ENCODE measurements at places on chromosomes 3 and 15. TPM values are rescaled to one million over a fixed set of nuclear protein-coding genes. Genes with fewer than 3 reads are reported as not detected.
A peak's percentile ranks its signal among the peaks of the same experiment; 100 is the strongest.

Gene C3orf49
- total RNA-seq, result not detected

DNA sequence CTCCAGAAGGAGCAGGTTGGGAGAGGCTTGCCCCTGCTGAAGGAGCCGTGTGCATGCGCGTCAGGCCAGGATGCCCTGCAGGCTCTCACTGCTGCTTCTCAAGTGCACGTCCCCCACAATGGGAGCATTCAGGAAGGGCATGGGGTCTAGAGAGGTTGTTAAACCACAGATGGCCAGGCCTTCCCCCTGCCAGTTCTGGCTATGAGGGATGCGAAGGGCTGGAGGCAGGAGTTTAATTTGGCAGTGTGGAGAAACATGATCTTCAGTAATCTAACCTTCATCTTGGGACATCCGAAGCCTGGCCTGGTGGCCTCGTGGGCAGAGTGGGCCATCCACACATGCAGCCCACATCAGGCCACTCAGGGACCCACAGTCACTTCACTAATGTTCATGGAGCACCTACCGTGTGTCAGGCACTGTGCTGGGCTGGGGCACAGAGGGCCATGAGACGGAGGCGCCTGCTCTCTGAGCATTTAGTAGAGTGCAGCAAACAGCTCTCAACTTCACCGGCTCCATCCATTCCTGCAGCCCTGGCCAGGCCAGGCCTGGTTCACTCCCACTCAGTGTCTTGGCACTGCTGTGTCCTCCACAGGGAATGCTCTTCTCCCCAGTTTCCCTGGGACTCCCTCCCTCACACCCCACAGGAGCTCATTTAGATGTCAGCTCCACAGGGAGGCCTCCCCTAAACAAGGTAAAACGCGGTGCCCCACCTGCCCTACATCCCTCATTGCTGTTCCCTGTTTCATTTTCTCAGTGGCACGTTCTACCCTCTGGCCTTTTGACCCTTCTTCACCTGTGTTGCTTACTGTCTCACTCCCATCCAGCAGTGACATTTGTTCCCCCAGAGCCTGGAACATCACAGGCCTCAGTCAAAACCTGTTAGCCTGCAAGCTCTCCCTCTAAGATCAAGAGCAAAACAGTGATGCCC is 4.0 kb downstream of the CFAP100 start:
- no peak for DNase-seq
- H3K27ac ChIP-seq, result no peak overlapping the region
- no peak overlapping the region for H3K4me3 ChIP-seq
- no peaks in the 10 kb centered on the region for H3K4me1 ChIP-seq
- H3K27me3 ChIP-seq, result peaks cover 25% of the 10 kb centered on the region

DNA sequence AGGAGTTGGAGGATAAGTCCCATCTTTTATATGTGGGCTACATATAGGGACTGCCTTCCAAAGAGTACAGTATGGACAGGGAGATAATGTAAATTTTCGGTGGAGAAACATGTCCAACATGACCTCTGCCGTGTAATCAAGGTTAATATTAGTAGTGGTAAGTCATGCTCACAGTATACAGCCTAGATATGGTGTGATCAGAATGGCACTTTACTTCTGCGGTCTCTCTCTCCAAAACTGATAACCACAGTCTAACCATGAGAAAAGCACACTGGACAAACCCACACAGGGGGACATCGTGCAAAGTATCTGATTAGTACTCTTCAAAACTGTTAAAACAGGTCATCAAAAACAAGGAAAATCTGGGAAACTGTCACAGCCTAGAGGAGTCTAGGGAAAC is 66.6 kb upstream of the PLCL2 start:
- no peak overlapping the region for H3K27ac ChIP-seq
- H3K4me3 ChIP-seq, result no peak overlapping the region
- no peaks in the 10 kb centered on the region for H3K4me1 ChIP-seq
- no peak for DNase-seq
- H3K27me3 ChIP-seq, result no peaks in the 10 kb centered on the region

DNA sequence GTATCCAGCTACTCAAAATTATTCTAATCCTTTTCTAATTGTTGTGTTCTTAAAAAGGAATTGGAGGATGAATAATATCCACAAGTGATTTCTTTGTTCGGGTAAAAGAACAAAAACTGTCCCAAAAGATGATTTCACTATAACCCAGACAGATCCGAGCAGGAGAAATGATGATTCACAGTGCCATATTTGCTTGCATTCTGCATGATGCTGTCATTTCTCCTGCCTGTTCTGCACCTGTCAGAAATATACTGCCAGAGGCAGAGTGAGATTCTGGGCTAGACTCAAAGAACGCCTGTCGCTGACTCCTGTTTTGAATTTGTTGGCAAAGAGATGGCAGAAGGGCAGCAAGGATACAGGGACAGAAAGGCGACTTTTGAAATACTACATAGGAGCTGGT is 34.7 kb upstream of the SLC24A5 start:
- H3K27ac ChIP-seq, result no peak overlapping the region
- H3K36me3 ChIP-seq, result no peaks in the 10 kb centered on the region
- no peaks in the 10 kb centered on the region for H3K27me3 ChIP-seq
- H3K4me3 ChIP-seq, result no peak overlapping the region
- no peak for DNase-seq

DNA sequence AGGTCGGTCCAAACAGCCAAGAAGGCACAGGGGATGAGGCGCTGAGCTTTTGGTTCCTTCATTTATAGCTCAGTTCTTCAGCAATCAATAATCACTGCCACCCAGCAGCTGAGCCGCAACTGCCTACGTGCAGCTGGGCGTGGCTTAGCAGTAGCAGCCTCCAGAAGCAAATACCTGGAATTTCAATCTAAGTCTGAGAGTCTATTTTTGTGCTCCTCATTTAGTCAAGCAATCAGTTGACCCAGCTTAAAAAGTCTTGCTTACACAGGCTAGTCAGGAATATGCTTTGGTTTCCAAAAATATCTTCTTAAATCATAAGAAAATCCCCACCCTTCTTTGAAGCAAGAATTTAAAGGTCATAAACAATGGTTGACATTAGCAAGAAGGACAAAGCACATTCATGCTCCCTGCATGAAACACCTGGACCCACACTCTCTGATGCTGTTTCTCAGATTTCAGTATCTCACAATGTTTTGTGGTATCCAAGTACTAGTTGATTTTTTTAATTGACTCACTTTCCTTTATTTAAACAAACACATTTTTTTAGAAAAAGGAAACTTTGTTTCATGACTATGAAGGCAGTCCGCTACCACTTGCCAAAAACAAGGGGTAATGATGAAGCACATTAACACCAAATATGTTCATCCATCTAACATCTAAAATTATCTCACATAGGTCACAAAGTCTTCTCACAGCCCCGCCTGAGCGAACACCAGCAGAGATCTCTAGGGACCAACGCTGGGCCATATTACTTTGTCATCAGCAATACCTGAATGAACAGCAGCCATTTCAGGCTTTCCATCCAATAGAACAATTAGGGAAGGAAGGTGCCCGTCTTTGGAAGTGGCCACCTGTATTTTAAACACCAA is 106.1 kb downstream of the OXNAD1 start:
- DNase-seq, result no peak
- H3K4me3 ChIP-seq, result no peak overlapping the region
- no peak overlapping the region for H3K27ac ChIP-seq

GRCh38 chr15:64851503-64851840 is 9.8 kb downstream of the PLEKHO2 start:
- H3K27ac ChIP-seq, result no peak overlapping the region
- no peak overlapping the region for H3K4me3 ChIP-seq
- DNase-seq, result peak; percentile 67
- no peaks in the 10 kb centered on the region for H3K4me1 ChIP-seq

- peak; percentile 89 for DNase-seq
- no peak overlapping the region for H3K4me3 ChIP-seq
- H3K36me3 ChIP-seq, result no peaks in the 10 kb centered on the region
Measured at GRCh38 chr3:141105828-141106628, 54.9 kb downstream of the SPSB4 start.

DNA sequence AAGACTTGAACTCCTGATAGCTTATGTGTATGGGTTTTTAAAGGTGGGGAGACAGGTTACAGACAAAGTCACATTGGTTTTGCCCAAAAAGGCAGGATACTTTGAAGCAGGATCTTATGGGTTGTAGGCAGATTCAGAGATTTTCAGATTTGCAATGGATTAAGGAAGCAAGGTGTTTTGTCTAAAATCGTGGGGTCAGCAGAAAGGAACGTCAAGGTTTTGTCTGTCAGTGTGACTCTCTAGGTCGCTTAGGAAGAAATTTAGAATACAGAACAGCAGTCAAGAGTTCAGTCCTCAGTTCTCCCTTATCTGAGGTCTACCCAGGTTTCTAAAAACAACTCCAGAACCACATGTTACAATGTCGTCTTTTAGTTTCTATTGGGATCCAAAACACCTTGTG is 361.0 kb downstream of the SQOR start:
- no peaks in the 10 kb centered on the region for H3K4me1 ChIP-seq
- no peak overlapping the region for H3K27ac ChIP-seq
- no peak overlapping the region for H3K4me3 ChIP-seq

Gene LRRC31
- total RNA-seq, result not detected

DNA sequence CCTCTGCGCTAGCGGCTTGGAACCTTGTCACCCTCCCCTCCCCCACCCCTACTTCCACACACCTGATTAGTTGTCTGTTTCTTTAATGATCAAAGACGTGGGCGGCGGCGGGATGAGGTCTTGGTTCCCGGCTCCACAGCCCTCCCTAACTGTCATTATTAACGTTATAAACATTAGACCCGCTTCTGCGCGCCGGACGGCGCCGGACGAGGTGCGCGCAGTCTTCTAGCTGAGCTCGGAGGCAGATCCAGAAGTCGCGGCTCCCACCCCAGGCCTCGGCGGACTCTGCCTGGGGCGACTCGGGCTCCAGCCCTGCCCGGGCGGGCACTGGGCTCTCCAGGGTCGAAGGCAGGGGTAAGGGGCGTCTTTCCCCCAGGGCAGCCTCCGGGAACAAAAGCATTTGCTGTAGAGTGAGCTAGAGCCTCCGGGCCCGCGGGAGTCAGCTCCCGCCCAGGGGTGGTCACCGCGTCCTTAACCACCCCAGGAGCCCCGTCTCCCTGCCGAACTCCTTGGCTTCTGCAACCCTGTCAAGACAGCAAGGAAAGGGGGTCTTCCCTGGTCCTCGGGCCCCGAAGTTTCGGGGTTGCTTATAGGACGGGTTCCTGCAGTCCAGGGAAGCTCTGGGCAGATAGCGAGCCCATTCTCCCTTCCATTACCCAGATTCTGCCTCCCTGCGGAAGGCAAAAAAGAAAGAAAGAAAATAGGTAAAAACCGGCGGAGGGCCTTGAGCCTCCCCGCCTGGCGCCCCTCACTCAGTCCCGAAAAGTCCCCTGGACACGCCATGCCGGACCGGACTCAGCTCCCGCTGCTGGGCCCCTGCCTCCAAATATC is 2.2 kb upstream of the ISLR2 start:
- H3K27me3 ChIP-seq, result peaks cover 72% of the 10 kb centered on the region
- DNase-seq, result peak; percentile 76
- H3K4me3 ChIP-seq, result peak overlapping the region; percentile 72

- H3K4me3 ChIP-seq, result no peak overlapping the region
- no peaks in the 10 kb centered on the region for H3K27me3 ChIP-seq
- H3K27ac ChIP-seq, result no peak overlapping the region
- no peak for DNase-seq
- no peaks in the 10 kb centered on the region for H3K4me1 ChIP-seq
- H3K36me3 ChIP-seq, result no peaks in the 10 kb centered on the region
Measured at GRCh38 chr3:177881351-177881750, 654.9 kb upstream of the KCNMB2 start.

DNA sequence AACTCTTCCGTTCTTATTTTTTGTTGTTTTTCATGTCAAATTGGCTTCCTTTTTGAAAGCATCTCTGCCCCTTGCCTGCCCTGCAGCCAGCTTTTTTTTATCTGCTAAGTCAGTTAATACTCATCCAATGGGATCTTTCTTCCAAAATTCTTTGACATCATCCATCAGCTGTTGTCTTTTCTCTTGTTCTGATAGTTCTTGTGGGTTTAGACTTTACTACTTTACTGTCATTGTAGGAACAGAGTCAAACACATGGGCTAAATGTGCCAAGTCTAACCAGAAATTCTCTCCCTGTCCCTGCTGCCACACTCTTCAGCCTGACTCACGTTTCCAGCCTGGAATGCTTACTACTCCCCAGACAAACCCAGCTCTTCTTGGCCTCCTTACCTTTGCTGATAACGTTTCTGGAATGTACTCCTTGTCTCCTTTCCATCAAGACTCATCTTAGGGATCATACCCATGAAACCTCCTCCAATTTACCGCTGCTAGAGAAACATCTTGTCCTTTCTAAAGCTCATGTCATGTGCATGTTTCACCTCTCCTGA is 10.7 kb upstream of the VPS8 start:
- no peak overlapping the region for H3K27ac ChIP-seq
- no peaks in the 10 kb centered on the region for H3K36me3 ChIP-seq
- peaks cover 11% of the 10 kb centered on the region for H3K4me1 ChIP-seq
- no peak for DNase-seq
- no peak overlapping the region for H3K4me3 ChIP-seq

- peak within 1 kb of the TSS; percentile 61 for H3K4me3 ChIP-seq
- no peaks in the 10 kb centered on the region for H3K4me1 ChIP-seq
- no peak within 1 kb of the TSS for H3K27ac ChIP-seq
Measured at GRCh38 chr15:51737522-51738305, at the start of gene LYSMD2. LYSMD2 (minus strand) TSS chr15:51737655; CDS start chr15:51737622, 33 bp downstream.

Gene DPPA4
- total RNA-seq, result 321 TPM

Gene AKAP13
- 103 TPM for total RNA-seq

DNA sequence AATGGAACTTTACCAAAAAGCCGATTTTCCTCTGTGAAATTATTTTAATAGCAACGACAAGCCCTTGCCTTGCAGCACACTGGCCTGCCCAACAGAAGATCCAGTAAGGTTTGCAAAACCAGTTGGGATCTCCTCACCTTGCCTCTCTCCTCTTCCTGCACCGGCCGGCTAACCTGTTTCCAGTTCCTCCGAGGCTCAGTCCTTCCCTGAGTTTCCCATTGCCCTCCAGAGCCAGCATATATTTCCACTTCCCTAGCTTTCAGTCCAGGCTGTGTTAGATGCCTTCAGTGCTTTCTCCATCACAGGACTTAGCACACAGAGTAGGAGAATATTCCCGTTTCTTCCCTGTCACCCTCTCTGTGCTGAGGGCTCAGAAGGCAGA is 60.3 kb downstream of the NOX5 start:
- H3K36me3 ChIP-seq, result no peaks in the 10 kb centered on the region
- H3K4me1 ChIP-seq, result peaks cover 11% of the 10 kb centered on the region
- H3K27ac ChIP-seq, result no peak overlapping the region
- peak overlapping the region; percentile 84 for H3K4me3 ChIP-seq
- peaks cover 6% of the 10 kb centered on the region for H3K27me3 ChIP-seq
- peak; percentile 79 for DNase-seq

Gene ELL3
- total RNA-seq, result 1.9 TPM

DNA sequence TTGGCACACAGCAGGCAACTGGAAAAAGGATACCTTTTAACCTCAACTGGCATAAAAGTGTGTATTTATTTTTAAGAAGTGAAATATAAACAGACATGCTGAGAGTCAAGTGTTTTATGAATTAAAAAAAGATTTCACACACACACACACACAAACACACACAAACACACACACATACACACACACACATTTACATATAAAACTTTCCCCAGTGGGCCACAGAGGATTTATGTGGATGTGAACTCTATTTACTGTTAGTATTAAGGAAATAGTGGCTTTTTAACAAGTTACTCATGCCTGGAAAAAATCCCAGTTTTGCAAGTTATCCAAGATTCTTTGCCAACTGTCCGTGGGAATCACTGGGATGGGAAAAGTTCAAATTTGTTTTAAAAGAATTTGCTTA is 725.9 kb upstream of the NR2F2 start:
- H3K4me1 ChIP-seq, result no peaks in the 10 kb centered on the region
- H3K27me3 ChIP-seq, result no peaks in the 10 kb centered on the region
- H3K27ac ChIP-seq, result no peak overlapping the region

- no peak overlapping the region for H3K27ac ChIP-seq
- H3K36me3 ChIP-seq, result no peaks in the 10 kb centered on the region
- H3K27me3 ChIP-seq, result no peaks in the 10 kb centered on the region
- no peak overlapping the region for H3K4me3 ChIP-seq
- peaks cover 6% of the 10 kb centered on the region for H3K4me1 ChIP-seq
- DNase-seq, result no peak
Measured at GRCh38 chr15:86854176-86854575, 774.5 kb downstream of the AGBL1 start.
